ENCODE measurements at places on chromosomes 3 and 15.
A peak's percentile ranks its signal among the peaks of the same experiment; 100 is the strongest.

DNA sequence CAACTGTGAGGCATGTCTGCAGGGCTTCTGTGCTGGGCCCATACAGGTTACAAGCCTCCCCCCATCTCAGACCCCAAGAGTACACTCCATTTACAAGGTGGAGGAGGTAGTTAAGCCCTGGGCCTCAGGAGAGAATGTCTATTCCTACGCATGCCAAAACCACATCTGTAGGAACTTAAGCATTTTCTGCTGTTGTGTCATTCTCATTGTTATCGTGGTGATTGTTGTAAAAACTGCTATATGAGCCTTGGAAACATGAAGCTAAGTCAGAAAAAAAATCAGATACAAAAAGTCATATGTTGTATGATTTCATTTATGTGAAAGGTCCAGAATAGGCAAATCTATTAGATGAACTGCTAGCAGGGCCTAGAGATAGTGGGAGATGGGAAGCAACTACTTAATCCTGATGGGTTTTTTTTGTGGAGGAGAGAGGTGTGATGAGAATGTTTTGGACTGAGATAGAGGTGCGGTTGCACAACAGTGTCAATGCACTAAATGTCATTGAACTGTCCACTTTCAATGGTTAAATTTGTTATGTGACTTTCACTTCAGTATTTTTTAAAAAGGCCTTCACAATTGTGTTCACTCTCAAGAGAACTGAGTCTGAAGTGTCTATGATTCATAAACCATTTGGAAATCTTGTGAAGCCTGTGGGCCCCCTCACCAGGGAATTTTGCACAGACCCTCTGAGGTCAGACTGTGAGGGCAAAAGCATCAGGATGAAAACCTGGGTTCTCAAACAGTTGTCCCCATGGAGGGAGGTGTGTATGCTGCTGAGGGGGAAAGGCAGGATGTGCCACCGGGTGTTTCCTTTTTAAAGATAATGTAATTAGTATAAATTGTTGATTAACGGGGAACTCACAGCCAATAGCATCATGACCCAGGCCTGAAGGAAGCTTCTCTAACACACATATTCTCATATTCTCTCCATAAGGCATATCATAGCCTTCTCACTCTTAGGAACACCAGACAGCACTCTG lies 3.2 kb downstream of the RTP3 start:
- no peak for DNase-seq

- no peak for DNase-seq
Measured at GRCh38 chr3:191139736-191140135, 59.3 kb upstream of the OSTN start.

DNA sequence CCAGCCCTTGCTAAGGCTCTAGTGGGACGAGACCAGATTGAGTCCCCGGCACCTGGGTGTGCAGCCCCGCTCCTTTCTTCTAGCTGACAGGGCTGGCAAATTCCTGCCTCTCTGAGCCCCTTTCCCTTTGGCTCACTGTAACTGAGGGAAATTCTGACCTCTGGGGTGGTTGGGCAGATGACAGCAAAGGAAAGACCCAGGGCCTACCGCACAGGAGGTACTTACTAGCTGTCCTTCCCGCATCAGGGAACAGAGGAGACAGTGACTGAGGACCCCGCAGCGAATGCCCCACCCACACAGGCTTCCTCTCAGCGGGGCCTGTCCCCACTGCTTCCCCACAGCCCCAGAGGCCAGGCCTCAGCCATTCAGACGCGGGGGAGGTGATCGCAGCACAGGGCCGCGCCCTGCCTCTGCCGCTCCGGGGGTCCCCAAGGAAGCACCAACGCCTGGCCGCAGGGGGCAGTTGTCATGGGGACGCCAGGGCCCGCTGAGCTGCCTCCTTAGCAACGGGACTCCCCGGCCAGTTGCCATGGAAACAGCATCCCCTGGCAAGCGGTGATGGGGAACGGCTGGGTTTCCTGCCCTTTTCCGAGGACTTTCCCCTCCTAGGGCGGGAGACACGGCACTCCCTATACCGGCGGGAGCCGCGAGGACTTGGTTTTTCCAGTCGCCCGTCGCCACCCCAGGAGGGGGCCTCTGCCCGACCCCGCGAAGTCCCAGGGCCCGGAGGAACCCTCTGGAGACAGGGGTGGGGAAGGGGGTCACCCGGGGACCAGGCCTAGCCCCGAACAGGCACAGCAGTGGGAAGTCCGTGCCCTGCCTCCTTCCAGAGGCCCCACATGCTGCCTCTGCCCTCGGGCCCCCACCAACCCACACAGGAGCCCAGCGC lies 50.1 kb downstream of the HCN4 start:
- no peak for DNase-seq

GRCh38 chr3:160885791-160886286 lies 129.8 kb downstream of the PPM1L start:
- peak; percentile 49 for DNase-seq

- DNase-seq, result no peak
Measured at GRCh38 chr3:145854499-145854898, 306.5 kb downstream of the PLOD2 start.

DNA sequence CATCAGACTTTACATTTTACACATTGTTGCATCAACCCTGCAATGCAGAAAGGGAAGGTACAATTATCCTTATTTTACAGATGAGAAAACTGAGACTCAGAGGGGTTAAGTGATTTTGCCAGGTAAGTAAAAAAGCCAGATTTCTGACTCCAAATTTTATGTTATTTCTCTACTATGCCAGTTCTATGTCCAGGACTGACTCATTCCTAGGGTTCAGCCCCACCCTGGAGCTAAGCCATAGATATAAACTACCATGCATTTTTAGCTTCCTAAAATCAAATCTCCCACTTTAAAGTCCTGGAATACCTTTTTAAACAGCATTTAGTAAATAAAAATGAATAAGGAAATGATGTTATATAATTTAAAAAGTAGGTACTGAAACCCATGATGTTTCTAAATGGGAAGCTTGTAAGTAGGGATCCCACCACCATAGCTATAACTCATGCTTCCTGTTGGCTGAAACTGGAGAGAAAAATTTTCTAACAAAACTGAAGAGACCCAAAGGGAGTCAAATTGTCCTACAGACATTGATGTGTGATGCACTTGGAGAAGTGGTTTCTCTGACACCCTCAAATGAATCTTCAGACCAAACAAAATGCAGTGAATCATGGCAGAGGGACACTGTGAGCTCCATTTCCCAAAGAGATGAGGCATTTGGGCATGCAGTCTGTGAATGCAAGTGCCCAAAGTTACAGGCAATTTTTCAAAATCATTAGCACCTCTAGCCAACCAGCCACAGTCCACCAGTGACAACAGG lies 301.7 kb upstream of the UMPS start:
- no peak for DNase-seq

GRCh38 chr3:49175530-49175929 lies 4.1 kb downstream of the KLHDC8B start:
- DNase-seq, result no peak

DNA sequence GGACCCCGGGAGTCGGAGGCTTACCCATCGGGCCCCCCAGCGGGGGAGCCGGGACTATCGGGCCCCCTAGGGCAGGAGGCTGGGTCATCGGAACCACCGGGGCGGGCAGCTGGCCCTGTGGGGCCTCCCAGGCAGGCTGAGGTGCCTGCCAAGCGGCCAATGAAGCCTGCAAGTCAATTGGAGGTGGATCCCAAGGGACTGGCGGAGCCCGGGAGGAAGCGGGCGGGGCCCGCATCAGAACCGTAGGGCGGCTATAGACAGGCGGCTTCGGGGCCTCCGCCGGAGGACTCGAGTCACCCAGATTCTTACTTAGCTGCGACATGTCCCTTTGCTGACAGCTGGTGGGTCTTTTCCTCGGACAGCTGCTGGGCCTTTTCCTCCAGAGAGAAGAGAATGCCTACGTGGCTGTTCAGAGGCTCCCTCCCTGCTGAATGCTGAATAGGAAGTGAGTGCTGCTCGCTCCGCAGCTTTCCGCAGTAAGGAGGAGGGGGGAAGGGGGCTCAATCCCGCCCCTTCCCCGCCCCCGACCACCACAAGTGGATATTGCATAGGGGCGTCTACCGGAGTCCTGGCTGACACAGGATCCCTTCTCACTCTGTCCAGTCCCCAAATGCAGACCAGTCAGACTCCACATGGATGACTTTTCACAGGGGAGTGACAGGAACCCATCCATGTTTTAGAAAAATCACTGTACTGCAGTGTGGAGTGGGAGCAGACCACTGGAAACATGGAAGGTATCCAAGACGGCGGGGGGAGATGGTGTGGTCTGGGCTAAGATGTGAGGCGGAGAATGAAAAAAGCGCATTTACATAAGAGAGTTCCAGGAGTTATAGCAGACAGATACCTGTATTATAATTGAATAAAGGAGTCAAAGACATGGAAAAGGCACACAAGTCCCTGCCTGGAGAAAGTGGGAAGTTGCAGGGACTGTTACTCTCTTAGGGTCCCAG lies at the start of gene MAGEL2:
MAGEL2 (minus strand) TSS at position 447 of the 950 bp plus-strand sequence; CDS start at position 322, 125 bp downstream.
- no peak for DNase-seq

DNA sequence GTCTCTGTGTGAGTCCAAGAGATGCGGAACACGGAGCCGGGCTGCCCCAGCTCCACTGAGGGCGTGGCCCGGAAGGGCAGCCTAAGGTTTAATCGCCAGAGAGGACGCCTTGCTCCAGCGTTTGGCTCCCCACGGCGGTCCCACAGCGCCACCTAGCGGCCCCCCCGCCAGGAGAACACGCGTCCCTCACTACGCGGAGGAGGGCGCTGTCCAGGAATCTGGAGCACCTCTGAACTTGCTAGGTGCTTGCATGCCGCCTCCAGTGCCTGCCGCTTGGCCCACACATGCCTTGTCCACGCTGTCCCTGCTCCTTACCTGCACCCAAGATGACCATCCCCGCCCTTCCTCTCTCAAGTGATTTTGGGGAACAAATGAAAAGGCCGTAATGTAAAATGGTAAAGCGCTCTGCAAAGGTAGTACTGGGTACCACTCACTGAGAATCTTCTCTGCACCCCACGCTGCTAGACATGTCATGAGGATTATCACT lies 14.4 kb upstream of the MRPS22 start:
- peak; percentile 93 for DNase-seq

GRCh38 chr3:49339581-49339940 lies 292 bp downstream of the USP4 start:
- DNase-seq, result peak; percentile 45

GRCh38 chr3:8938021-8938420 lies 25.3 kb downstream of the RAD18 start:
- DNase-seq, result peak; percentile 6

GRCh38 chr3:119219069-119219468 lies 21.6 kb downstream of the B4GALT4 start:
- DNase-seq, result no peak

- no peak for DNase-seq
Measured at GRCh38 chr3:133023362-133023761, 14.8 kb upstream of the TMEM108 start.

DNA sequence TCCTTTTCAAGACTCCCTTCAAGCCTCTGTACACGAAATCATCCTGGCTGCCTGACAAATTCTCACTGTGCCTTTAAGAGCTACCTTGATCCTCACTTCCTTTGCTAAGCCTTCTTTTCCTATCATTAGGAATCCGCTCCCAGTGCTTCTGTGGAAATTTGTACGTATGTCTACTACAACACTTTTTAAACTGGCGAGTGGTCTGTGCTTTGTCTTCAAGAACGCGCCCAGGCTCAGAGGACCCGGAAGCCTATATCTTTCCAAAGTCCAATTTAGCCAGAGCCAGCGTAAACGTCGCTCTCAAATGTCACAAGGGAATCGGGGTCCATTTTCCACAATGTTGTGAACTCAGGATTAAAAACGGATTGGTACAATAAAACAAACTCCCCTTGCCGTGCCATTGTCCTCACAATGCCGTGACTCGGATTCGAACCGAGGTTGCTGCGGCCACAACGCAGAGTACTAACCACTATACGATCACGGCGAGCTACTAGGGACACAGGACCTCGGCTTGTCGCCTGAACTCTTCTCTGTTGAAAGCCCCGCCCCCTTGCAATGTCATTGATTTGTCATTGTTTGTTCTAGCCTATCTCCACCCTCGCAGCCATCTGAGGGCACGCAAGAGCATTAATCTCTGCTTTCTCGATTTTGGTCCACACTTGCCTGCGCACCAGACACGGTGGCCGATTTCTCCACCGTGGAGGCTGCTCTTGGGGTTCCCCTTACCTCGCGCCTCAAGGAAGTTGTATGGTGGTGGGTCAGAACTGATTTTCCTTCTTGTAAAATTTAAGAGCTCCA lies 12.4 kb upstream of the SHF start:
- DNase-seq, result peak; percentile 58

DNA sequence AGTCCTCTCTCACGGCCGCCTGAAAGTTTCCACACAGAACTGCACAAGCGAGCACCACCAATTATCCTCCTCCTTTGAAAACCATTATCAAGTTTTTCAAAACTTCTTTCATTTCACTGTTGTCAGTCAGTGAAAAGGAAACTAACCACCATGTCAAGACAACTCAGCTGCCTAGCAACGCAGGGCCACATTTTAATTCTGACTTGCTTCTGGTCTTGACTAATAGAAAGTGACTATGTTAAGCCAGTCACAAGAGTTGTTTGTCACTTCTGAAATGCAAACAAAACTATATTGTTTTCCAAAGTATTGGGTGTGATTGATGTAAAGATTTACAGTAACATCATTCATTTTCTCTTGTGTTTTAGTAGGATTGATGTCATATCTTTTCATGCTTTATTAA lies 612.8 kb upstream of the AGTR1 start:
- DNase-seq, result no peak

GRCh38 chr3:113147681-113148261 lies 63.6 kb upstream of the BOC start:
- no peak for DNase-seq

GRCh38 chr3:190073264-190074008 lies 47.3 kb downstream of the P3H2 start:
- DNase-seq, result no peak

DNA sequence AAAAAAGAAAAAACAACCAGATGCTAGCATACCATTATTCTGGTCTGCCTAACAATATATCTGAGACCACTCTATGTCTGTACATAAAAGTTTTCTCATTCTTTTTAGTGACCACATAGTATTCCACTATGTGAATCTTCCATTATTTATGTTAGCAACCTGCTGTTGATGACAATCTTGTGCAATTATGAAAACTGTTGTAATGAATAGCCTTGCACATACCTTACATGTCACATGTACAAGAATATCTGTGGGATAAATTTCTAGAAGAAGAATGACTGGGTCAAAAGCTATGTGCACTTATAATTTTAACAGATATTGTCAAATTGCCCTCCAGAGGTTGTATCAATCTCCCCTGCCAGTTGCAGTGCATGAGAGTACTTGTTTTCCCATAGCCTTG lies 62.5 kb downstream of the ARHGAP31 start:
- DNase-seq, result no peak

GRCh38 chr15:88872706-88873105 lies 22.6 kb downstream of the HAPLN3 start:
- no peak for DNase-seq

GRCh38 chr3:13492976-13493866 lies 13.1 kb downstream of the HDAC11 start:
- DNase-seq, result no peak

DNA sequence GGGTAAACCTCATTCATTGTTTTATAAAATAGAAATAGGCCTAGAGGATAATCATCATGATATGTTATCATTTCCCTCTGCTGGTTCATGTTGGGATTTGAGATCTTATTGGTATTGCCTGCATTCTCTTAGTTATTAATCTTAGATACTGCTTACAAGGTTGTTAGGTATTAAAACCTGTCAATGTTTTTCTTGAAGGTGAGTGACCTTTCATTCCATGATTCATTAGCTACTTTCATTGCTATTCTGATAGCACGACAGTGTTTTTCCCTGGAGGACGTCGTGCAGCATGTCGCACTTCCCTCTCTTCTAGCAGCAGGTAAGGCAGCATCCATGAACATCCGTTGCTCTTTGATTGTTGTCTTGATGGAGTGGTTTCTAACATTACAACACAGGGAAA lies 17.1 kb downstream of the P2RY12 start:
- no peak for DNase-seq

GRCh38 chr3:9105421-9105820 lies 142.1 kb upstream of the RAD18 start:
- DNase-seq, result no peak

All from HEK293T (cell line).